ENCODE measurements at places on chromosomes 4 and X.

DNA sequence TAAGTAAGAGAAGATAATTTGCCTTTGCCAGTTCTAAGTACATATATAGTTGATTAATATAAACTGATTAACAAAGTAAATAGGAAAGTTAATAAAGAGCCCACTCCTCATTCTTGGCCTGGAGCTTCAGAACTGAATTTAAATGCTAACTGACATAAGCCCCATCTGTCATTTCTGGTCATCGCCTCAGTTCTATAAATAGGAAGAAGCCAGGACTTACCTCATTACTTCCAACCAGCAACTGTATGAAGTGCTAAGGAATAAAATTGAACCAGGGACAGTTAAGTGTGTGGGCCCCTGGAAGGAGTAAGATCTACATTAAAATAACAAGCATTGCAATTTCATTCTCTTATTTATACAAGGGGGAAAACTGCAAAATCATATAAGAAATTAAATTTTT lies 52.0 kb upstream of the PDLIM5 start:
- DNase-seq = no peak

DNA sequence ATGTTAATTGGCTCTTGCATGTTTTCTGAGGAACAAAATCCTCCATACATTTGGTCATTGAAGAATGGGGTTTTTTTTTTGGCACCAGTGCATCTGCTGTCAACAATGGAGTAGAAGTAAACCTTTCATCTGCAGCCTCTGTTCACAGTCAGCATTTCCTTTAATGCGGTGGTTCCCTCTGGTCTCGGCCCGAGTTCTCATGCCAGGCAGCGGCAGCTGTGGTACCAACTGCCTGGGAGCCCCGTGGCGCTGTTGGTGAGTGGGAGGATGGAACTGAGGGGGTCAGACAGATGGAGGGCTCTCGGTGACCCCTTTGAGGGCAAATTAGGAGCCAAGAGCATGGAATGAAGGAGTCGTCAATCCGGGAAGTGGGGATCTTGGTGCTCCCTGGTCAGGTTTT lies 114.7 kb downstream of the AFF1 start:
- DNase-seq = no peak

DNA sequence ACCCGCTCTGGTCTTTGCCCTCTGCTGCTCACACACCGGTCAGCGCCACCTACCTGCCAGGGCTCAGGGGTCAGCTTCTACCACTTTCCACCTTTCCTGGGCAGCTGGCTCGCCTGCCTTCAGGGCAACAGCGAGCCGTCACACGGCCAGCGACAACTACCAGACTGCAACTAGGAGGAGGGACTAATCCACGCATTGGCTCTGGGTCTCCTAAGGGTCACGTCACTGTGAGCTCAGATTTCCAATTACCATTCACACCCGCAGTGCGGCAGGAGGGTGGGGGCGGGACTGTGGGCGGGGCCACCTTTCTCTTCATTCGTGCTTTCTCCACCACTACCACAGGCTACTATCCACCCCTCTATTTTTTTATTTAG lies at the start of gene BEX5:
TSS of gene BEX5 (minus strand) at position 172 of the 374 bp plus-strand sequence. CDS start 1,712 bp downstream, outside the sequence.
- DNase-seq = peak; percentile 58

DNA sequence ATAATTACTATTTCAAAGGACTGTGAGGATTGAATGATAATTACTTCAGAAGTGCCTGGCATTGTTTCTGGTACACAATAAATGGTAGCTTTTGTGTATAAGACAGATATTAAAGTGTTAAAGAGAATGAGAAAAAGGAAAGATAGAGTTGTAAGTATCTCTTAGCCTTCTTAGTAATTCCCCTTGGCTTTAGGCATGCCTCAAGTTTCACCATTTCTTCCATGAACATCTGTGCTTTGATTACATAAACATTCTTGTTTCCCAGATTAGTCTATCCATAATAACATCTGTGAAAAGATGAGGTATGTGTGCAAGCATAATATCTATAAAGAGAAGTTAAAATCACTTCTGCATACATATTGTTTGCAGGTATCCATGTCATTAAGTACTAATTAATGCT lies 230.9 kb upstream of the TEX13A start:
- DNase-seq = no peak

GRCh38 chr4:6449746-6450369 lies 22.6 kb downstream of the PPP2R2C start:
- no peak for DNase-seq

- DNase-seq = no peak
Observed at GRCh38 chr4:6889101-6889735, 20.4 kb upstream of the TBC1D14 start.

- DNase-seq = no peak
Observed at GRCh38 chr4:153528705-153529485, 62.7 kb downstream of the TMEM131L start.

- DNase-seq = no peak
Observed at GRCh38 chr4:88820698-88821415, 123.2 kb upstream of the NAP1L5 start.

Measured in activated T-cell treated with anti-CD3 and anti-CD28 coated beads, Interleukin-2, amount 50 U/mL, for 1 hour (primary cell).